ENCODE measurements at places on chromosomes 5 and 9.

GRCh38 chr5:42756606-42757601, at the start of gene CCDC152:
CCDC152 (plus strand) TSS chr5:42756818; CDS start chr5:42759122, 2,304 bp downstream.
- ATAC-seq = no peak

DNA sequence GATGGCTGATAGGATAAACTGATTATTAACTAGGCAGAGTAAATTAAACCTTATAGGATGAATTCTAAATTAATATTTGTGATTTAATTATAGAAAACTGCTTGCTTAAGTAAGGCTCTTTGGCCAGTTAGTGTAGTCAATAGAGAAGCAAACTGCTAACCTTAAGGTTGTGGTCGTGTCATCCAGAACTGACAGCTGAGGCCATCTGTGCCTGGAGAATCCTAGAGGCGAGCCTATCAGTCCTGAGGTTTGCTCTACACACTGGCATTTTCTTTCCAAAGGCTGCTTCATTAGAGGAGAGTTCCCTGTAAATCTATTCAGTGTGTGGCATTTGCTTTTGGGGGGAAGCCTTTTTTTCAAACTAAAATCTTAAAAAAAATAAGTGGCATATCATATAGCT, 169.2 kb downstream of the MEF2C start:
- ATAC-seq = no peak

- ATAC-seq = no peak
These were observed 251.7 kb upstream of the WWC1 start for GRCh38 chr5:168039566-168040248.

DNA sequence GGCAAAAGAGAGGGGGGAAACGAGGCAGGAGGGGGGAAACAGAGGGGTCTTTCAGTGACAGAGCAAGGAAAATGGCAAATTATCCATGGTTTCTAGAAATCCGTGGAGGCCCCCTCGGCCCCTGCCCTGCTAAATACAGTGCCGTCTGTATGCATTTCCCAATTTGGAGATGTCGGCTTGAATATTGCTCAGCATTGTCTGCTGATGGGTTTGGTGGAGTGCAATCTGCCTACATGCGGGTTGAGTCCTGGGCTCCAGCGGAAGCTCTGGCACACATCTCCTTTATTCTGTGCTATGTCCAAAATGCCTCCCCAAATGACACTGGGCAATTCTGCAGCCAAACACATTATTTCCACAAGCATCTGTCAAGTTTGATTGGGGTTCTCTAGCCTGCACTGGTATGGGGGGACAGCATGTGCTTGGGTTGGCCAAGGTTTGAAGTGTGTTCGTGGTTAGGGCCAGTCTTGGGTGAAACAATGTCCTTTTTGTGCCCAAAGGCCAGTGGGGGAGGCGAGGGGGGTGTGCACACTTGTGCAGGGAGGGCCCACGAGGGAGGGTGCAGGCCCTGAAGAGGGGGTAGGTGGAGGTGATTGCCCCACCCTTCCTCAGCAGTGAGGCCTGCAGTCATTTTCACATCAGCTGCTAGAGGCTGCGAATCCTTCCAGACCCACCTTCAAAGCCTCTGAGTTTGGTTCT, 6.2 kb upstream of the NEUROG1 start:
- ATAC-seq = no peak

DNA sequence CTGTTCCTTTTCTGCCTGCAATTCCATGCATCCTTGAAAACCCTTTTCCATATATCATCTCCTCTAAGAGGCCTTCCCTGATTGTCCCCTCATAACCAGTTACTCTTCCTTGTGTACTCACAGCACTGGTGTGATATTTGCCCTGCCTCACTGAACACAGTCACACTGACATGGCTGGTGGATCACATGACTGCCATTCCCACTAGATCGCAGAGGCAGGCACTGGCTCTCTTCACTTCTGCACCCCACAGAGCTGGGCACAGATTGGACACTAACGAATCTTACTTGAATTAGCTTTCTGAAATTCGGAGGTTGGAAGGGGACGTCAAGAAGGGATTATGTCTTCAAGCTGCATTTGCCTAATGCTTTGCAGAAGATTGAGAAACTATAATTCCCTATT, 208.0 kb downstream of the PAPPA start:
- no peak for ATAC-seq

- ATAC-seq = no peak
These were observed 504 bp upstream of the ZNF618 start for GRCh38 chr9:113875459-113876150.

DNA sequence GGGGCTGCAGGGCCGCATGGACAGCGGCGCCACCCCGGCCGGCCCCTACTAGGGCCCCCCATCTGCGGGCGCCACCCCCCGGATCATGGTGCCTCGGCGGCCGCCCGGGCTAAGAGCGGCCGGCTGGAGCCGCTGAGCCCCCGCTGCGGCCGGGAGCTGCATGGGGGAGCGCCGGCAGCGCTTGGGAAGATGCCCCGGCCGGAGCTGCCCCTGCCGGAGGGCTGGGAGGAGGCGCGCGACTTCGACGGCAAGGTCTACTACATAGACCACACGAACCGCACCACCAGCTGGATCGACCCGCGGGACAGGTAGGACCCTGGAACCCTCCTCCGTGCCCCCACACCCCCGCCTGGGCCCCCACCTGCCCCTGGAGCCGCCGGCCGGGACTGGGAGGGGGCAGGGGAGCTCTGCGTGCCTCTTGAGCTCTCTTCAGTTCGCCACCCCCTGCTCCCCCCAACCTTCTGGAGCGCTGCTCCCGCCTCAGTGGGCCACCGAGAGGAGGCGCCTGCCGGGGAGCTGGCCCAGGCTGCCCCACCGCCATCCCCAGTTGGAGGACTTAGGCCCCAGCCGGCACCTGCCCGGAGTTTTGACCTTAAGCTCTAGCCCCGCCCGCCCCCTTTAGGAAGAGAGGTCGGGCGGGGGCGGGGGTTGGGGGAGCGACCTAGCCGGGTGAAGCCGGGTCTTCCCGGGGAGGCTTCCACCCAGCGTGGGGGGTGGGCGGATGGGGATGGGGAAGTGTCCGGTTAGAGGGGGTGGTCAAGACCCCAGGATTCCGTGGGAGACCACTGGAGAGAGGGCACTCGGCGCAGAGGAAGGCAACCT, 730 bp downstream of the WWC1 start:
- ATAC-seq = peak; percentile 8

- no peak for ATAC-seq
These were observed 521.2 kb downstream of the IRX1 start for GRCh38 chr5:4116834-4117233.

- ATAC-seq = no peak
These were observed 397 bp upstream of the RECK start for GRCh38 chr9:36036253-36036779.

- no peak for ATAC-seq
These were observed 74.9 kb upstream of the HMHB1 start for GRCh38 chr5:143737062-143737461.
